ENCODE measurements at places on chromosomes 1 and 21. TPM values are rescaled to one million over a fixed set of nuclear protein-coding genes. Genes with fewer than 3 reads are reported as not detected.

GRCh38 chr1:227938276-227938675 lies 9.5 kb downstream of the WNT9A start:
- no peak for DNase-seq
- H3K4me1 ChIP-seq, result no peaks in the 10 kb centered on the region
- H3K36me3 ChIP-seq, result no peaks in the 10 kb centered on the region
- no peak overlapping the region for H3K4me3 ChIP-seq
- no peaks in the 10 kb centered on the region for H3K27me3 ChIP-seq
- H3K27ac ChIP-seq, result no peak overlapping the region

GRCh38 chr21:41447356-41447755 lies 21.3 kb downstream of the MX1 start:
- peaks cover 6% of the 10 kb centered on the region for H3K36me3 ChIP-seq
- no peak overlapping the region for H3K27ac ChIP-seq
- no peaks in the 10 kb centered on the region for H3K4me1 ChIP-seq
- H3K27me3 ChIP-seq, result no peaks in the 10 kb centered on the region
- DNase-seq, result no peak

The SLC9C2 gene
- not detected for total RNA-seq

- H3K4me1 ChIP-seq, result no peaks in the 10 kb centered on the region
- H3K27ac ChIP-seq, result no peak overlapping the region
- no peaks in the 10 kb centered on the region for H3K27me3 ChIP-seq
- DNase-seq, result no peak
- no peaks in the 10 kb centered on the region for H3K36me3 ChIP-seq
- H3K4me3 ChIP-seq, result no peak overlapping the region
Observed at GRCh38 chr1:193113258-193113991, 8.2 kb upstream of the GLRX2 start.

GRCh38 chr1:231107151-231107550 lies 54.7 kb upstream of the TRIM67 start:
- no peak overlapping the region for H3K27ac ChIP-seq
- DNase-seq, result no peak
- no peaks in the 10 kb centered on the region for H3K27me3 ChIP-seq

DNA sequence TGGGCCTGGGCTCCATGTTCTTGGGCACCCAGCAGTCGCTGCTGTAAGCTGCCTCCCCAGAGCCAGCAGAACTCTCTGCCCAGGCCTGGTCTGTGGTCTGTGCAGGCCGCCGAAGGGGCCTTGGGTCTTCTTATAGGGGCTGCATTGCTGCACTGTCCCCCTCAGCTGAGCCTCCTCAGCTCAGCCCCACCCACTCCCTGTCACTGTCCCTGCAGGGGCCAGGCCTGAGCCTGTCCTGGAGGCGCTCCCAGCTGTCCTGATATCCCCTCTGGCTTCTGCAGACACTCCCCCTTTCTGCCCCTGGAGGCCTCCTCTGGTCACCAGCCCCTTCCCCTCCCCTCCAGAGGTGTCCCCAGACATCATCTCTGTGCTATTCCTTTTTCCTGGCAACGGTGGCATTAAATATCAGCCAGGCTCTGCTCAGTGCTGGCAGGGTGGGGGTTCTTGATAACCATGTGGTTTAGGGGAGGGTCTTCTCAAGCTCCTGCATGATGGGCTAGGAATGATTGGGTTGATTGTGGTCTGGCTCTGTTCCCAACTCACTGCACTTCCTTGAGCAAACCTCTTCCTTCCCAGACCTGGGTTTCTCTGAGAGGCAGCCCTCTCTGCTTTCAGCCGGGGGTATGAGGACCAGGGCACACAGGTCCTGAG lies 3.7 kb upstream of the FOXO6 start:
- DNase-seq, result no peak
- H3K4me1 ChIP-seq, result peaks cover 12% of the 10 kb centered on the region

DNA sequence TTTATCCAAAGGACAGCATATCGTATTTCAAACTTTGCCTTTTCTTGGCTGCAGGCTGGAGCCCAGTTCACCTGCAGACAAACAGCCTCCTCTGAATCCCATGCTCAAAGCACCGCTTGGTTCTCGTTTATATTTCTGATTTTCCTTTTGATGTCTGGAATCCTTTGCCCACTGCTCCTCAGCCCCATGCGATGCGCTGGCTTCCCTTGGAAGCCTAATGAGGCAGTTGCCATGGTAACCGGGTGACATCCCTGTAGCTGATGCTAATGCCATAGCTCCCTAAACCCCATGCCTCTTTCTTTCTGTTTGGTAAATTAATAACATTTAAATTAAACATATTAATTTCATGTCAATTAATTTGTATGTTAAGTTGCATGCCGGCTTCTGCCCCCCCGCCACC lies 327.1 kb downstream of the PRDM2 start:
- H3K27me3 ChIP-seq, result no peaks in the 10 kb centered on the region
- no peak overlapping the region for H3K27ac ChIP-seq
- DNase-seq, result no peak
- H3K4me1 ChIP-seq, result no peaks in the 10 kb centered on the region
- no peak overlapping the region for H3K4me3 ChIP-seq
- no peaks in the 10 kb centered on the region for H3K36me3 ChIP-seq

The GBP6 gene
- total RNA-seq, result not detected

The RAB25 gene
- not detected for total RNA-seq

GRCh38 chr1:23402286-23403037 lies 22.1 kb downstream of the TCEA3 start:
- no peaks in the 10 kb centered on the region for H3K27me3 ChIP-seq
- no peak overlapping the region for H3K27ac ChIP-seq
- H3K36me3 ChIP-seq, result no peaks in the 10 kb centered on the region
- H3K4me3 ChIP-seq, result no peak overlapping the region
- H3K4me1 ChIP-seq, result no peaks in the 10 kb centered on the region
- no peak for DNase-seq

DNA sequence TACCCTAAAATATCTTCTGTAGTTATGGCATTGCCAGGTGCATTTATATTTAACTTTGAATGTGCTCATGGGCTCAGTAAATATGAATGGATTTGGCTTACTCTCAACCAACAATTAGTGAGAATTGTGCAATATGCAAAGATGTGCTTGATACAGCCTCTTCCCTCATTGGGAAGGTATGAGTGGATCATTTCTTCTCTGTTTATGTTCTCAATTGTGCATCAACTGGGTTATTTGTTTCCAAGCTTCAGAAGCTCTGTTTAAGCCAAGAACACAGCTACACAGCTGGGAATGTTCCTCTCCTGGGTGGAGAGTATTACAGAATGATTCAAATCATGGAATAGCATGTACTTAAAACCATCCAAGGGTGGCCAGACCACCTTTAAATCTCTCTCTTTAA lies 17.6 kb upstream of the MAP1LC3C start:
- no peak overlapping the region for H3K27ac ChIP-seq
- H3K4me1 ChIP-seq, result no peaks in the 10 kb centered on the region
- no peaks in the 10 kb centered on the region for H3K27me3 ChIP-seq

DNA sequence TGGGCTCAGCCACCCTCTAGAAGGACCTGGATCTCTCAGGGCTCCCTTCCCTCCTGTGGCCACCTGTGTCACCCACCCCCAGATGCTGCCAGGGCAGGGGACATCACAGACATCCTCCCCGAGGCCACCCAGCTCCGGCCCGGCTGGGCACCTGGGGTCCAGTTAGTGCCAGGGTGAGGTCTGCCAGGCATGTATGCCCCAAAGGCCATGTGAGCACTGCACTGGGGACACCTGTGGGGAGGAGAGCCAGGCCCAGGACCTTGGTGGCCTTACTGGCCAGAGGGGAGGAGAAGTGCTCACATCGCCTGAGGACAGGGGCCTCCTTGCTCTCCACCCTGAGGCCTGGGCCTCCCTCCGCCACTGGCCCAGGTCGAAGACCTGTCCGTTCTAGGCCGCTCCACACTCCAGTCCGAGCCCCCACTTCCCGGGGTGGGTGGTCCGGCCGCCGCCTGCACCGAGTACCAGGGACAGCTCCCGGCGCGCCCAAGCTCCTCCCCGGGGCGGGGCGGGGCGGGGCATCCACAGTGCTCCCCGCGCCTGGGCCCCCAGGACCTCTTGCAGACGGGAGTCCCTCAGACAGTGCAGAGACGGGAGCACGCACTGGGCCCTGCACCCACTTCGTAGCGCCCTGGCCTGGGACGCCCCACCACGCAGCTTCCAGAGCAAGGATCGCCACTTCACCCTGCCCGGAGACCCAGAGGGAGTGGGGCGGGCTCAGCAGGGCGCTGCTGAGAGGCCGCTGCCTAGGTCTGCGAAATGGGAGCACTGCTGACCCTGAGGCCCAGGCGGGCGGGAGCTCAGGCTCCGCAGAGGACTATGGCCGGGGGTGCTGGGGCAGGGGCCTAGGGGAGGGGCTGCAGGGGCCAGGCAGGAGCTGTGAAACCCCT lies 34.3 kb upstream of the CCDC27 start:
- H3K36me3 ChIP-seq, result no peaks in the 10 kb centered on the region
- peak; percentile 85 for DNase-seq
- no peak overlapping the region for H3K27ac ChIP-seq
- H3K4me1 ChIP-seq, result peaks cover 16% of the 10 kb centered on the region
- H3K4me3 ChIP-seq, result no peak overlapping the region

- DNase-seq, result no peak
- no peak overlapping the region for H3K27ac ChIP-seq
- H3K36me3 ChIP-seq, result no peaks in the 10 kb centered on the region
- H3K27me3 ChIP-seq, result no peaks in the 10 kb centered on the region
- H3K4me1 ChIP-seq, result peaks cover 17% of the 10 kb centered on the region
Observed at GRCh38 chr21:42002421-42002958, 7.7 kb downstream of the ZBTB21 start.

- H3K27me3 ChIP-seq, result no peaks in the 10 kb centered on the region
- no peak within 1 kb of the TSS for H3K27ac ChIP-seq
Observed at GRCh38 chr1:161258439-161259344, at the start of gene PCP4L1. TSS of gene PCP4L1 (plus strand) at chr1:161258745. CDS start at chr1:161258975, 230 bp downstream.

The GPR3 gene
- total RNA-seq, result 3.6 TPM

DNA sequence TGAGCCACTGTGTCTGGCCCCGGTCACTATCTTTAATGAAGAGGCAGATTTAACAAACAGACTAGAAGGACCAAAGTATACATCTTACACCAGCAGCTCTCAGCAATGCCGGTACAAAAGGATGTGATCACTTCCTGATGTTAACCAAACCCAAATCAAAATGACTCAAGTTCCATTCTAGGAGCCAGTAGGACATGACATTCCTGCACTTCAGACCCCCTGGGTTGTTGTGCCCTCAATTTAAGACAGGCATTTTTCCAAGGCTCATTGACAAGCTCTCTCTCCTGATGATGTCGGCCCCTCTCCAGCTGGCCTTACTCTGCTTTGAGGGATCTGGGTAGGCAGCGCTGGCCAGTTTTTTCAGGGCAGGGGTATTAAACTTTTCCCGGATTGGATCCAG lies 35.1 kb downstream of the YARS1 start:
- H3K27ac ChIP-seq, result no peak overlapping the region
- no peak for DNase-seq
- H3K4me3 ChIP-seq, result no peak overlapping the region
- H3K27me3 ChIP-seq, result no peaks in the 10 kb centered on the region

DNA sequence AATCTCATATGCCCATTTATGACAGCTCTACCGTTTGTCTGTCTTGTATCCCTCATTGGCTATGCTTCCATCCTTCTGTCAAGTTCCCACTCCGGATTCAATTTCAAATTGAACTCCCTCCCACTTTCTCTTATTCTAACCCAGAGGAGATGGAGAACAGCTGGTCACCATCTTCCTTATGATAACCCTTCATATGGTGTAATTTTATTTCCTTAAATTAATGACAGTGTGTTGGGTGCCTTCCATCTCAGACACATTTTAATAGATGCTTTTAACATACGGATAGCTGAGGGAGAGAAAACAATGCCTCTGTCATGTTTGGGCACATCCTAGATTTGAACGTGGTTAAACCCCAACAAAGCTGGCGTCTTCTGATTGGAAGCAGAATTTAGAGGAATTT lies 103.0 kb upstream of the PLXNA2 start:
- DNase-seq, result no peak
- no peaks in the 10 kb centered on the region for H3K27me3 ChIP-seq
- H3K36me3 ChIP-seq, result no peaks in the 10 kb centered on the region
- no peaks in the 10 kb centered on the region for H3K4me1 ChIP-seq
- no peak overlapping the region for H3K4me3 ChIP-seq
- H3K27ac ChIP-seq, result no peak overlapping the region

GRCh38 chr21:25171438-25171837 lies 435.8 kb downstream of the MRPL39 start:
- H3K36me3 ChIP-seq, result no peaks in the 10 kb centered on the region
- H3K27me3 ChIP-seq, result no peaks in the 10 kb centered on the region
- no peak for DNase-seq
- H3K27ac ChIP-seq, result no peak overlapping the region
- no peak overlapping the region for H3K4me3 ChIP-seq

DNA sequence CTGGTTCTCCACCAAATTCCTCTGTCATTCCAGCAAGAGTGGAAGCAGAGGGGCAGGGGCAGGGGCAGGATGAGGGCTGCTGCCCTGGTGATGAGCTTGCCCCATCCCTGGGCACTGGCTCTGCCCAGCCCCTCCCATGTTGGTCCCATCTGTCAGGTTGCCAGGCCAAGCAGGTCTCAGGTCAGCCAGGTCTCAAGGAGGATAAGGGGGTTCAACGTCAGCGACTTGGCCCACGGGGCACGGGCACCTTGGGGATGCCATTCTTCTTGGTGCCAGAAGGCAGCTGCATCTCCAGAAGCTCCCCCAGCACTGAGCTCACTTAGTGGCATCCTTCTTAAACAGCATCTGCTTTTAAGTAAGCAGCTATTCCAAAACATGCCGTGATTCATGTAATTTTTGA lies 133.1 kb downstream of the AJAP1 start:
- no peaks in the 10 kb centered on the region for H3K36me3 ChIP-seq
- no peaks in the 10 kb centered on the region for H3K4me1 ChIP-seq
- H3K27me3 ChIP-seq, result no peaks in the 10 kb centered on the region
- H3K27ac ChIP-seq, result no peak overlapping the region

DNA sequence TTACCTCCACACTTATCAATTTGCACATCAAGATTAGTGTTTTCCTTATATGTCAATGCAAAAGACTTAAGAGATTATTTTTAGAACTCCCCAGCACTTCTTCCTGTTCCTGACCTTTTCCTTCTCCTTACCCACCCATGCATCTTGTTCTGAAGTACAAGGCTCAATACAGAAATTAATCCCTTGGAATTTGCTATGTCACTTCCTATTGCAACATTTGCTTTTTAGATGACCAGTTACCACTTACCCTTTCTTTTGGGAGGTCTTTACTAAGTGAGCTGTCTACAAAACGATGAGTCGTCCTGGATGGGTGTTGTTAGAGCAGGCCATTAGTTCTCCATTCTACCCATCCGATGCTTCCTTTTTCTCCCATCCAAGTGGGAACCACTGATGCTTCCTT lies 221.2 kb downstream of the FMN2 start:
- H3K27ac ChIP-seq, result no peak overlapping the region
- H3K4me1 ChIP-seq, result no peaks in the 10 kb centered on the region
- no peaks in the 10 kb centered on the region for H3K36me3 ChIP-seq
- H3K27me3 ChIP-seq, result no peaks in the 10 kb centered on the region
- DNase-seq, result no peak
